ENCODE measurements at places on chromosomes 4 and X. TPM values are rescaled to one million over a fixed set of nuclear protein-coding genes. Genes with fewer than 3 reads are reported as not detected.

The EDNRA gene
- total RNA-seq = 28.0 TPM

DNA sequence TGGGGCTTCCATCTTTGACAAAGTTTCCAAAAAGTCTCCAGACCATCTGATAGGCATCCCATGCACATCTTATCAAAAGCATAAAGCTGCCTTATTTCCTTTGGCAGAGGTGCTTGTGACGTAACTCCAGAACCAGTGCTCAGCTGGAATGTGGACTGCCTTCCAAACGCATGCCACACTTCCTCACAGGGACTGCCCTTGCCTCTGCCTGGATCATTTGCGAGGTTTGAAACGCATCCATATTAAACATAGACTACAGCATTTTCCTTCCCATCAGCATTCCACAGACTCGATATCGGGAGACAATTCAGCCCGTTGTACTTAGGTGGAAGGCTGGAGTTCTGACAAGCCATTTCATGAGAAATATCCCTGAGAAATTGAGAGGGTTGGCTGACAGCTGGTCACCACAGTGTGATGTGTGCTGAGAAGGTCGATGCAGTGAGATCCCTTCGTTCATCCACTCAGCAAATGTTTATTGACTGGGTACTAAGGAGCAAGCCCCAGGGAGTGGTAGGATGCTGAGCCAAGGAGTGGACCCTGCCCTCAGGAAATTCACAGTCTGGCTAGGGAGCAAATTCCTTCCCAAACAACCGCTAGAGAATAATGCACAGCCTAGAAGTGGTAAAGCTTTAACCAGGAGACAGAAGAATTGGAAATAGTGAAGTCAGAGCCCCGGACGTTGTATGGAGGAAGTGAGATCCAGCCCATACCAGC, 376.0 kb downstream of the BCOR start:
- DNase-seq = no peak

The MRFAP1 gene
- total RNA-seq = 244 TPM

The IRS4 gene
- total RNA-seq = not detected

The STOX2 gene
- total RNA-seq = 10.9 TPM

DNA sequence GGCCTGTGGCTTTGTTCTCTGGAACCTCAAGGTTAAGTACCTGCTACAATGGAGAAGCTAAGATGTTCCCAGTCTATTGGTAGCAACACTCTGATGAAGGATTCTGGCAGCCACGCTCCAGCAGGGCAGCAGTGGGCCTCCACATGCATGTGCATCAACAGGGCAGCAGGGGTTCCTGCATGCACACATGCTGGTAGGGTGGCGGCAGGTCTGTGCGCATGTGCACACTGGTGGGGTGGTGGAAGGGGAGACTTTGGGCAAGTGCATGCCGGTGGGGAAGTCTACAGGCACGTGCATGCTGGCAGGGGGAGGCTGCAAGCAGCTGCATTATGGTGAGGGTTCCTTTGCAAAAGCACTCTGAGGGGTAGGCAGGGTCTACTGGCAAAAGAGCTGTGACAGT, 160.7 kb downstream of the NKX6-1 start:
- DNase-seq = no peak

The SOD3 gene
- 380 TPM for total RNA-seq

The IL2RG gene
- total RNA-seq = 7.1 TPM

- DNase-seq = no peak
These were observed 3.7 kb upstream of the UGT2A1 start for GRCh38 chr4:69656653-69657158.

The SPANXN4 gene
- not detected for total RNA-seq

The BLOC1S4 gene
- 10.8 TPM for total RNA-seq

DNA sequence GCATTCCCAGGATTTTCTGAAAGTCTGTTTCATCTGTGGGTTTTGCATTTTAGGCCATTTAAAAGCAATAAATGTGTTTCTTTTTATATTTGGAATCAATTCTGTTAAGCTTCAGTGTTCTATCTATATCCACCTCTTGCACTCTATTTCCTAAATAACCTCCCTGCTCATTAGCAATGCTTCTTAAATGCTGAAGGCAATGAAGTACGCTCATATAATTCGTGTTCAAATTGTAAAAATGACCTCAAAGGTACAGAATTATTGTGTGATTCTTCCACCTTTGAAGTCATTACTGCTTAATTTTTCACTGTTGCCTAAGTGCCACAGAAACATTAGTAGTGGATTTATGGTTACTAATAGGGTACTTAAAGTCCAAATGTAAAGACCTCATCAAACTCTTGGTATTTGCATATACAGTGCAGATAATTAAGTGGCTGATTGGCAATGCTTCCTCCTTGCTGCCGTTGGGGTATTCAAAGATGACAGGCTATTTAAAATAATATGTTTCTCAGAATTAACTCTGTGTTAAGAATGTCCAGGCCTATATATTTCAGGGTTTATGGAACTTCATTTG, 730.8 kb downstream of the TECRL start:
- no peak for DNase-seq

The PCDH7 gene
- total RNA-seq = 157 TPM

DNA sequence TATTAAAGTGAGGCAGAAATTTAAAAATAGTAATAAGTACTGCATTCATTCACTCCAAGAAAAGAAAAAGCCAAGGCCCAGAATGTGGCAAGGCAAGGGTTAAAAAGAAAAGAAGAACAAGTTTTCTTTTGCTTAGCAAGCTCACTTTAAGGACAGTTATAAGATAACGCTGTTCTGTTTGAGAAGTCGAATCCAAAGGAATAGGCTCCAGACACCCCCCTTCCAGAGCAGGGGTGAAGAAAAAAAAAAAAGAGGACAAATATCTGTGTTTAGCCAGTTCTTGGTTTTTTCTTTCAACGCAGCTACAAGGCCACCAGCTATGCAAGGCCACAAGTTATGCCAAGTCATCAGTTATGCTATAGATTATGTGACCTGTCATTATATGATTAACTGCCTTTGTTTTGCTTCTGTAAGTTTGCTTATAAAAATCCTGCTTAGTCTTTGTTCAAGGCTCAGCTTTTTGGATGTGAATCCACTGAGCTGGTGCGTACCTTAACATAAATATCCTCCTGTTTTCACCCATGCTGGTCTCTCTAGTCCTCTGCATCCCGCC, 1.4 kb downstream of the GRK4 start:
- no peak for DNase-seq

- no peak for DNase-seq
These were observed 54.4 kb upstream of the ACTRT1 start for GRCh38 chrX:128106630-128107029.

- no peak for DNase-seq
These were observed 16.3 kb downstream of the ARX start for GRCh38 chrX:24999511-24999910.

- no peak for DNase-seq
These were observed 45.5 kb upstream of the PBDC1 start for GRCh38 chrX:76127341-76127740.

DNA sequence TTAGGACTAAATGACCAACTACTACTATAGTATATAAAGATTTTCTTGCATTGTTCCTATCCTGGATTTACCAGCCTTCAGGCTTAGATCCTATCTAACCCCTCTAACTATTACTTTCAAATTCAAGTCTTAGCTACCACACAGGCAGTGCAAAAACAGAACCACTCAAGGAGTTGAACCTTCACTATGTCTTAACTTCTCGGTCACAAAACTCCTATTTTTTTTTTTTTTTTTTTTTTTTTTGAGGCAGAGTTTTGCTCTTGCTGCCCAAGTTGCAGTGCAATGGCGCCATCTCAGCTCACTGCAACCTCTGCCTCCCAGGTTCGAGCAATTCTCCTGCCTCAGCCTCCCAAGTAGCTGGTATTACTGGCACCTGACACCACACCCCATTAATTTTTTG, 6.3 kb upstream of the FAM200B start:
- no peak for DNase-seq

The MND1 gene
- total RNA-seq = 1.3 TPM

DNA sequence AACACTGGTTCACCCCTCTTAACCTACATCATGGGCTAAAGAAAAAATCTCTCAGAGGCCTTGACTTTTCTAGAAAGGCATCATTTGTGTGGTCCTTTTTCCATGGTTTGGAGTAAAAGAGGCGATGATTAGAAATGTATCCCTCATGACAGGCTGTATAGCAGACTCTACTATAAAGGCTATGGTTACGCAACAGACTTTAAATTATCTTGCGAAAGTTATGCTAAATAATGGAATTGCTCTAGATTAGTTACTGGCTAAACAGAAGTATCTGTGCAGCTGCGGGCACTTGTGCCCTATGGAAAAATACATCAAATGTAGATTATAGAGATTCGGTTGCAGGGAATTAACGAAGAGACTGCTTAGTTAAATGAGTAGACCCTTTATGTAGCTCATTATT, 101.6 kb downstream of the TMEM47 start:
- DNase-seq = no peak

DNA sequence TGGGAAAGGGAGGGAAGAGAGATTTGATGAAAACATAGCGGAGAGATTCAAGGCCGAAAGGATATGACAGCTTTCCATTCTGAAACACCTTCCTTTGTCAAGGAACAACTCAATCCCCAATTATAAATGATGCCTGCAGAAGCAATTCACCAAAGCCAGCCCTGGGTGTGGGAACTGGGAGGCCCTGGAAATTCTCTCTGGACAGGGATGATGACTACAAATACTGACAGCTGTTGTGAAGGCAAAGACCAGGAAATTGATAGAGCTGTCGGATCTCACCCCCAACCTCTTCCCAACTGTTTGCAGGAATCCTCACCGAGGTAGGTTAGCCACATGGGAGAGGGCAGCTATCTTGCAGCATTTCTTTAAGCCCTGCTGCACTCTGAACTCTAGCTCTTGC, 54.3 kb downstream of the CCDC149 start:
- DNase-seq = no peak

- no peak for DNase-seq
These were observed 17.6 kb downstream of the TRIM61 start for GRCh38 chr4:164959896-164960295.

The DCAF12L2 gene
- 0.27 TPM for total RNA-seq

The SYNPO2 gene
- total RNA-seq = 393 TPM

GRCh38 chrX:150700107-150700506, 6.9 kb downstream of the MTMR1 start:
- no peak for DNase-seq

- no peak for DNase-seq
These were observed 13.5 kb downstream of the EMCN start for GRCh38 chr4:100504086-100504874.

The SSX3 gene
- not detected for total RNA-seq

- DNase-seq = no peak
These were observed 43.1 kb downstream of the SRPX2 start for GRCh38 chrX:100687128-100687527.

DNA sequence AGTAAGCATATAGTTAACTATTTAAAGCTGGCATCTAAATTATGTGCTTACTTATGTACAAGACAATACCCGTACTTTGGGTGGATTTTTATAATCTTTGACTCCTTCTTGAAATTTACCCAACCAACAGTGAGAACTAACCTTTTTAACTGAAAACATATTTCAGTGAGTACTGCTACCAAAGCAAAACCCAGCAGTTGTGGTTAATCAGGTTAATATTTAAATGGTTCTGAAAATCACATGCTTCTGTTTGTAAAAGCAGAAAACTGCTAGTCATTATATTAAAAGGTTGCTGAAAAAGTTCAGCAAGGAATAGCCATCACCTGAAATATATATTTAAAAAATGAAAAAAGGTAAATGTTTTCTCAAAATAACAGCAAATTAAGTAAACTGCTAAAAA, 20.0 kb downstream of the UBE2D3 start:
- no peak for DNase-seq

- no peak for DNase-seq
These were observed 2.2 kb upstream of the MSANTD1 start for GRCh38 chr4:3246458-3247398.

DNA sequence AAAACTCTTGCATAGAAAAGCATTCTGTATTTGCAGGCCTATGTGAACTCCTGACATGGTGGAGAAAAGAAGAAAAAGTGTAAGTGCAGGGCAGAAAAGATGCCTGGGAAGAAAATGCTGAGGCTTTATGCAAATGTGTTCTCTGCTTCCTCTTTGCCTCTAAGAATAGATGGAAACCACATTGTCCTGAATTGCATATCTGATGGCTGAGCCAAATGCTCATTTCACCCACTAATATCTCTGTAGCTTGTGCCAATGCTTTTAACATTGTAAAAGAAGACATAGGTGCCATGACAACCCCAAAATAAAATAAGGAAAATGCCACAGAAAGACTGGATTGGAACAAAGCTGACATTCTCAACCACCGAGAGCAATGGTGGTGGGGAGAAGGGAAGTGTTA, 307.4 kb downstream of the GRIA2 start:
- no peak for DNase-seq
